ENCODE measurements at places on chromosomes 1 and 21.

GRCh38 chr1:55235722-55236121, 20.6 kb upstream of the USP24 start:
- no peak overlapping the region for H3K4me3 ChIP-seq
- peaks cover 29% of the 10 kb centered on the region for H3K27me3 ChIP-seq
- no peaks in the 10 kb centered on the region for H3K36me3 ChIP-seq
- DNase-seq = no peak

DNA sequence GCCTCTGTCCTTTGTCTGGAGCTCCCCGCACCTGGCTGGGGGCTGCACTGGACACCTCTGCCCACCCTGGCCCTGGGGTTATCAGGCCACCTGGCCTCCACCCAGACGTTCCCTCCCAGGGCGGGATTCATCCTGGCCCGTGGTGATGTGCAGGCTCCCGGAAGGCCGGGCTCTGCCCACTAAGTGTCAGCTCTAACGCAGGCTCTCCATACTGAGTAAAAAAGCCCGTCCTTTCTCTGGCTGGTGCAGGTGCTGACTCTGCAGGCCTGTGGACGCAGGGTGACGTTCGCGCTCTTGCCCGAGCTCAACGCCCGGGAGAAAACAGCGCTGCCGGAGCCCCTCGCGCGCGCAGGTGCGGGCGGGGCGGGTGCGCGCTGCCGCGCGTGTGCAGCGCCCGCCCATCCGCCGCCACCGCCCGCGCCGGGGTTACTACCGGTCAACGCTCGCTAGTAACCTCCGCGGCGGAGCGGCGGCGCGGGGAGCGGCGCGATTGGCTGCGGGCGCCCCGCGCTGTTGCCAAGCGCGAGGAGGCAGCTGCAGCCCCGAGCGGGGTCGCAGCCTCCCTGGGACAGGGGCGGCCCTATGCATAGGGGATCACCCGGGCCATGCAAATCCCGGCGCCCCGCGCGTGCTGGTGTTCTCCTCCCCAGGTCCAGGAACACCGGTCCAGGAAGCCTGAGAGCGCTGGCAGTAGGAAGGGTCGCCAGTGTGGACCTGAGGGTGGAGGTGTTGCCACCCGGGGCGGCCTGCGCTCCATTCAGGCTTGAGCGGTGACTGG, 15.7 kb downstream of the ABCG1 start:
- peaks cover 16% of the 10 kb centered on the region for H3K36me3 ChIP-seq
- H3K27me3 ChIP-seq = no peaks in the 10 kb centered on the region
- DNase-seq = peak; percentile 88
- peak overlapping the region; percentile 56 for H3K4me3 ChIP-seq
- H3K4me1 ChIP-seq = peaks cover 97% of the 10 kb centered on the region

DNA sequence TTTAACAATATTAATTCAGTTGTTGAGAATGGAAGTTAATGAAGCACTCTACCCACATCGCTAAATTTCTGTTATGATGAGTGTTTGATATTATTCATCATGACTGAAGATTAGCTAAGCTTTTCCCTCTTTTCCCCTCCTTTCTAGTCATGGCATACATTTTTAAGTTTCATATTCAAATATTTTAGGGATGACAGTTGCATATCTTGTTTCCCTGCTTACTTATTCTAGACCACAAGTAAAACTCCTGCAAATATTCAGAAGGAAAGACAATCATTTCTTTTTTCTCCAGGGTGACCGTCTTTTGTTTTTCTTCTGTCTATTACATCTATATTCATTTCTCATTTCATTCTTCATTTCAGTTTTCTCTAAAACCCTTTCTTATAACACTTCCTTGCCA, 906.0 kb downstream of the ADGRL2 start:
- no peak for DNase-seq
- no peaks in the 10 kb centered on the region for H3K27me3 ChIP-seq
- H3K27ac ChIP-seq = no peak overlapping the region

DNA sequence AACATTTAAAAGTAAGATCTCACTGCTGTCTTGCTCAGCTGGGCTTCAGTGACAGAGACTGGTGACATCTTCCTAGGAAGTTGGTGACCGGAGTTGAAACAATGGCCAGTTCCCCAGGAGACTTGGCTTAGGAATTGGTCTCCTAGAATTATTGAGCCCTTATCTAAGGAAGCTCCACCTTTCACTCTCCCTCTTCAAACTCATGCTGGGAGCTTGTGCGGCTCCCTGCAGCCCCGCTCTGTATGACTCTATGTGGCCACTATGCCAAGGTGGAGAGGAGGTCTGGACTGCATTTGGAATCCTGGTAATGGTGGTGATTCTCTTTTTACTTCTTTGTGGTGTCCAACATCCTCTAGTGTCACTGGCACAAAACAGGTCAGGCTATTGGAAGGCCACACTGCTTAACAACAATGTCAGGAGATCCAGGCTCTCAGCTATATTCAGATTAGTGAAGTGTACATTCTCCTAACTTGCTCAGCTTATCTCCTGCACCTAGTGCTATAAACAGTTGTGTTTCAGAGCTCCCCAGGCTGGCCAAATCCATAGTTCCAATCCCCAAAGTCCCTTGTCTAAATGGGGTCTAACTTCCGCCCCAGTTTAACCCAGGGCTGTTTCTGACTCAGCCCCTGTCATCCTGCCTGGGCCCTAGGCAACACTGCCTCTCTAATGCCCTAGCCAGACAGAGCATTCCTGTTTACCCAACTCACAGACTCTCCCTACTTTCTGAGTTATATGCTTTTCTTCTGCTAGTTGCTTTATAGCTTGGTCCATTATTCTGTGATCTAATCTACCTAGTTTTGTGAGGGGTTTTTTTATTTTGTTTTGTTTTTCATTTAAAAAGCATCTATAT, 18.3 kb downstream of the ATP2B4 start:
- no peaks in the 10 kb centered on the region for H3K27me3 ChIP-seq
- peaks cover 43% of the 10 kb centered on the region for H3K36me3 ChIP-seq
- no peak overlapping the region for H3K4me3 ChIP-seq

All from activated naive CD4-positive, alpha-beta T cell treated with anti-CD3 and anti-CD28 coated beads, Interleukin-2, amount 10 ng/mL, durations not matched to agents 7 days and 5 days (primary cell).